ENCODE measurements at places on chromosomes 3 and 15.

GRCh38 chr3:72907731-72908620 is 20.1 kb downstream of the GXYLT2 start:
- no peak for DNase-seq

GRCh38 chr3:6282918-6283317 is 578.0 kb upstream of the GRM7 start:
- no peak for DNase-seq

DNA sequence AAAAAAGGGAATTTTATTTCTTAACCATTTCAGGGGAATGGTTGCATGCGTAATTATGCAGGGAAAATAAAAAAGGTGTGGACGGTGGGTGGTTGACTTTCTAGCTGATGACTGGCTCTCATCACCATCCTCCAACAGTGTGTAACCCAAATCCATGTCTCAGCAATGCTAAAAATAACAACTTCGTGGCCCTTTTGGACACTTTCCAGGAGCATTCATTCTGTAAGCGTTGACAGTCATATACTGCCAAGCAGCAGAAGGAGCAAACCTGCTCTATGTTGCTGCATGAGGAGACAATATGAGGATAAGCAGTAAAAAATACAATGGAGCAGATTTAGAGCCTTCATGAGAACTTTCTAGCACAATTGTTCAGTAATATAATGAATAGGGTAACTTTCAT is 189.1 kb downstream of the ANXA2 start:
- no peak for DNase-seq

DNA sequence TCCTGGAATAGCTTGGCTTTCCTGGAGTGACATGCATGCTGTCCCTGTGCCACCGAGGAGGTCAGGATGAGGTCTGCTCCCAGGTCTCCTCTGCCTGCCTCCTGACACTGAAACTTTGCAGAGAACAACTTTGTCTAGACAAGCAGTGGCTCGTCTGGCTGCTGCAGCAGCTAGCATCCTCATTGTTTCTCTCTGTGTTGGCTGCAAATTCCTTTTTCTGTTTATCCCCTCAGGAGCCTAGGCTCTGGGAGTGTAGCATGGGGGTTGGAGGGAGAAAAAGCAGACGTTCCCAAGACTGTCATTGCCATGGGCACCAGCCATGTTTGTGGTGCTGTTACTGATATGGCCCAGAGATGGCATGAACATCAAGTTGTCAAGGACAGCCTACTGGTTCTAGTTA is 208.7 kb upstream of the LRIG1 start:
- DNase-seq = no peak

GRCh38 chr3:39748002-39748401 is 61.4 kb upstream of the MYRIP start:
- DNase-seq = no peak

GRCh38 chr15:73058437-73058836 is 6.2 kb downstream of the NEO1 start:
- no peak for DNase-seq

GRCh38 chr3:98690876-98691275 is 72.3 kb upstream of the ST3GAL6 start:
- no peak for DNase-seq

DNA sequence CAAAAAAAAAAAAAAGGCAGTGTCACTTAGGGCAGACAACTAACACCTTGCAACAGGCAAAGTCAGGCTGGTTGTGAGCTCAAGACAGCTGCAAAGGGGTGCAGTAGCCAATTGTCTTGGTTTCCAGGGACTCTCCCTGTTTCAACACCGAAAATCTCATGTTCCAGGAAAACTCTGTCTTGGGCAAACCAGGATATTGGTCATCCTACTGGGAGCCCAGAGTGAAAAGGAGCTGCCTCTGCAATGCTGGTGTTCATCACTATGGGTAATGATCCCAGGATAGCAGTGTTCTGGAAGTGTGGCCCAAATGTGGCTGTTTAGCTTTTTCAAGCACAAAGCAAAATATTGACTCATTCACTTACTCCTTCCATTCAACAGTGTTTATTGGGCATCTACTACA is 82.6 kb downstream of the ARHGAP31 start:
- no peak for DNase-seq

GRCh38 chr3:70531063-70531657 is 218.7 kb upstream of the MDFIC2 start:
- no peak for DNase-seq

- no peak for DNase-seq
Observed at GRCh38 chr3:81974751-81975150, 213.3 kb upstream of the GBE1 start.

GRCh38 chr15:83446904-83447709 is at the start of gene SH3GL3:
Gene SH3GL3, plus strand, starts transcription at chr15:83447341. Its CDS starts 193 bp downstream, at chr15:83447534.
- peak; percentile 86 for DNase-seq

DNA sequence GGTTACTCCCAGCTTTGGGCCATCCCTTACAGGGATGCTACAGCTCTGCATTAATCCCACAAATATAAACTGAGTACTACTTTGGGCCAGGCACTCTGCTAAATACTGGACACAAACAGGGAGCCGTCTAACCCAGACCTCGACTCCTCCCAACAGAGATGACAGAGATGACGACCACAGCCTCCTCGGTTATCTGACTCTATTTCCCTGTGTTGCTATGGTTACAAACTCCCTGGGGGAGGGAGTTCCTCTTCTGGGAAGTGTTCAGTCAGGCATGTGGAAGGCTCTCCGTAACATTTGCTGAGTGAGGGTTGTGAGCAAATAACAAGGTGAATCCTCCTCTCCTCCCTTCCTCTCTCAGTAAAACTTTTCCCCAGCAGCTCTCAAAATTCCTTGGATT is 6.7 kb upstream of the CMTM7 start:
- peak; percentile 58 for DNase-seq

DNA sequence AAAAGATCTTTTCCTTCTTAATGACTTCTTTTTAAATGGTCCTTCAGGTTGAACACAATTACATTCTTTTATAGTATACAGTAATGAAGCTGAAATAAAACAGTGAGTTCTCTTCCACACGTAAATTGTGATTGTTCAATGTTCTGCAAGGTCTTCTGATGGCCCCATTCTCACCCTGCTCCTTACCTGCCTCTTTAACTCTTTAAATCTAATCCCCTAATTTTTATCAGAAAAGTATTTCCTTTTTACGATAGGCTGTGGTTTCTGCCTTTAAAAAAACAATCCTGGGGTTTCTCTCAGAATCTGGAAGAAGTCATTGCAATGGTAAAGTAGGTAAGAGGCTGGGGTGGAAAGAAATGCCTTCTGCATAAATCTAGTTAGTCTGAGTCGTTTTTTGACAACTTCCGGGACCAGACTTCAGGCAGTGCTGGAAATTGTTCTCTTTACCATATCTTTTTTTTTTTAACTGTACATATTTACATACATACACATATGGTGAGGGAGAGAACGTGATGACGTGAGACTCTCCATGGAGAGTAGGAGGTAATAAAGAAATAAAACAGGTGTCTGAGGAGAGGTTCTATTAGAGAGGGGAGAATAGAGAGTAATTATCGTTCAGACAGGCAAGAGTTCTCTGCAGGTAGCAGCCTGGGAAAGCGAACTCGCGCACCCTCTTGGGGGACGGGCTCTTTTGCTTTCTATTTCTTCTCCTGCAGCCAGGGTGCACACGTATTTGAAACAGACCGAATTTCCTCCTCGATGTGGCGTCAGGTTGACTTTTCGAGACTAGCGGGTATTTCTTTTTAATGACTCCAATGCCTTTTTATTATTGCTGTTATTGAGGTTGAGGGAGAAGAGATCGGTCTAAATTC is at the start of gene SIDT1:
Gene SIDT1 (plus strand): TSS at position 730 of the 872 bp plus-strand sequence. CDS start 467 bp downstream, outside the sequence.
- DNase-seq = no peak
